ENCODE measurements at places on chromosomes 1 and 21.
A peak's percentile ranks its signal among the peaks of the same experiment; 100 is the strongest.

DNA sequence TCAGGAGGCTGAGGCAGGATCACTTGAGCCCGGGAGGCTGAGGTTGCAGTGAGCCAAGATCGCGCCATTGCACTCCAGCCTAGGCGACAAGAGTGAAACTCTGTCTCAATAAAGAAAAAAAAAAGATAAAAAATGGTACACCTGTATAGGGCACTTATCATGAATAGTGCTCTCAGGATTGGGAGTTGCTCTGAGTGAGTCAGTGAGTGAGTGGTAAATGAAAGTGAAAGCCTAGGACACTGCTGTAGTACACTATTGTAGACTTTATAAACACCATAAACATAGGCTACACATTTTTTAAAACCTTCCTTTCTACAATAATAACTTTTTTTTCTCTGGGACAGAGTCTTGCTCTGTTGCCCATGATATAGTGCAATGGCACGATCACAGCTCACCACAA lies 16.8 kb downstream of the PHTF1 start:
- DNase-seq, result no peak

DNA sequence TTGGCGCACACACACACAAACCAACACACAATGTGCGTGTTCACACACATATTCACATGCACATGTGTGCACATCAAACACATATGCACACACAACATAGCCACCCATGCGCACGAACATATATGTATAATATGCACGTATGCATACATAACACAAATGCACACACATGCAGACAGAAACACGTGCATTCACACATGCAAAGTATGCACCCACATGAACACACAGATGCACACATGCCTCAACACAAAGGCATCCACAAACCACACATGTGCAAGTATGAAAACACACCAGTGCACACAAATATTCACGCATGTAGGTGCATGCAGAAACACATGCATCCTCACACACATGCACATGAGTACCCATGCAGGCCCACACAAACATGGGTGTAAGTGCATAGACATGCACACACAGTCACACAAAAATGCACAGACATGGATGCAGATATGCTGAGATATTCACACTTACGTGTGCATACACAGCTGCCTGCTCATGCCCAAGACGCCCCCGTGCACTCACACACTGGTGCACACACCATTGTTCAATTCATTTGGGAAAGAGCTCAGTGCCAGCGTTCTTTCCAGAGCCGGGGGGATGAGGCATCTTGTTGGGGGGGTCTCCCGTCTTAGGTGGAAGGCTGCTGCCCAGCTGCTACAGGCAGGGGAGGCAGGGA lies 52.7 kb upstream of the ARHGEF16 start:
- no peak for DNase-seq

DNA sequence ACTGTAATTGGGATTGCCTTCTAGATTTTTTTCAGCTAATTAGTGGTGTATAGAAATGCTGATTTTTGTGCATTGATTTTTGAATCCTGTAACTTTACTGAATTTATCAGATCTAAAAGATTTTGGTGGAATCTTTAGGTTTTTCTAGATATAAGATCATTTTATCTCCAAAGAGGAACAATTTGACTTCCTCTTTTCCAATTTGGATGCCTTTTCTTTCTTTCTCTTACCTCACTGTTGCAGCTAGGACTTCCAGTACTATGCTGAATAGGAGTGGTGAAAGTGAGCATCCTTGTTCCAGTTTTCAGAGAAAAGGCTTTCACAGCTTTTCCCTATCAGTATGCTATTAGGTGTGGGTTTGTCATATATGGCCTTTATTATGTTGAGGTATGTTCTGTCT lies 53.6 kb downstream of the TESK2 start:
- no peak for DNase-seq

GRCh38 chr1:36802018-36802417 lies 232.3 kb downstream of the GRIK3 start:
- no peak for DNase-seq

DNA sequence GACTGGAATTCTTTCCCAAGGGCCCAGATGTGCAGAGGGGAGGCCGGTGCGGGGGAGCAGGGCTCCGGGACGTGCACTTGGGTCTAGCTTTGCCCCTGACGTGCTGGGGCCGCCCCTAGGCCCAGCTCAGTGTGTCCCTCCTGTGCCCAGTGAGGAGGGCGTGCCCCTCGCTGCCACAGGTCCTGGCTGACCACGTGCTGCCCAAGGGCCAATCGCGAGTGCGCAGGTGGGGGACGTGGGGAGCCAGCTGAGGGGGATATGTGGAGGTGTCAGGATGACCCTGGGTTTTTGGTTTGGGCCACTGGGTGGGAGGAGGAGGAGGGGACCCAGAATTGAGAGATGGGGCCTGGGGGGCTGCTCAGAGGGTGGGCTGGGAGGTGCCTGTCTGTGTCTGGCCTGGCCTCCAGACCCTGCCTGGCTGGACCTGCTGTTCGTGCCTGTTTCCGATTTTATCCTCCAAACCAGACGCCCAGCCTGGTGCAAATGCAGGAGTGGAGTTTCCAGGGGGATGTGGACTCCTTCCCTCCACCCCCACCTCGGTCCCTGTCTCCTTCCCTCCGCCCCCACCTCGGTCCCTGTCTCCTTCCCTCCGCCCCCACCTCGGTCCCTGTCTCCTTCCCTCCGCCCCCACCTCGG lies 6.1 kb upstream of the RNF223 start:
- peak; percentile 42 for DNase-seq

GRCh38 chr1:170680428-170680827 lies 16.5 kb downstream of the PRRX1 start:
- DNase-seq, result no peak

GRCh38 chr1:237619553-237619952 lies 271.2 kb downstream of the ZP4 start:
- no peak for DNase-seq

- DNase-seq, result no peak
These were observed 547.9 kb upstream of the TMPRSS15 start for GRCh38 chr21:18951271-18952038.

GRCh38 chr1:24111996-24112779 lies at the start of gene MYOM3:
Gene MYOM3, minus strand, starts transcription at chr1:24112135. Its CDS starts 3,499 bp downstream, at chr1:24108636.
- peak; percentile 18 for DNase-seq

DNA sequence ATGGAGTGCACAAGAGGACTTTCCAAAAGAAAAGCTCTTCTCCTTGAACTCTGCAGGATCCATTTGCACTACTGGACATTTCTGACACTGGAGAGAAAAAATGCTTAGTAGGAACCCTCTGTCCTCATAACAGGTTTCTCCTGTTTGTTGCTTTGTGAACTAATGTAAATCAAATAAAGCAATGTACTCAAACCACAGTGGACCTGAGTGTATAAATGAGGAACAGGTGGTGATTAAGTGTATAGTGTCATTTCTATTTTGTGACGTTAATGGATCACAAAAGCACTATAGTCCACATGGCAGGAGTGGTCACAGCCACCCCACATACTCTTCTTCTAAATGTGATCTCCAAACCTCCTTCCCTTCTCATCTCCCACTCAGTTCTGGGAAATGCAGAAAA lies 268.4 kb upstream of the DUSP10 start:
- no peak for DNase-seq

GRCh38 chr1:6080469-6080868 lies 34.8 kb downstream of the KCNAB2 start:
- DNase-seq, result no peak

All from HCT116 (cell line).